ENCODE measurements at places on chromosomes 2 and 18.

- no peak for DNase-seq
Observed at GRCh38 chr18:48544661-48545415, 6.0 kb downstream of the CTIF start.

DNA sequence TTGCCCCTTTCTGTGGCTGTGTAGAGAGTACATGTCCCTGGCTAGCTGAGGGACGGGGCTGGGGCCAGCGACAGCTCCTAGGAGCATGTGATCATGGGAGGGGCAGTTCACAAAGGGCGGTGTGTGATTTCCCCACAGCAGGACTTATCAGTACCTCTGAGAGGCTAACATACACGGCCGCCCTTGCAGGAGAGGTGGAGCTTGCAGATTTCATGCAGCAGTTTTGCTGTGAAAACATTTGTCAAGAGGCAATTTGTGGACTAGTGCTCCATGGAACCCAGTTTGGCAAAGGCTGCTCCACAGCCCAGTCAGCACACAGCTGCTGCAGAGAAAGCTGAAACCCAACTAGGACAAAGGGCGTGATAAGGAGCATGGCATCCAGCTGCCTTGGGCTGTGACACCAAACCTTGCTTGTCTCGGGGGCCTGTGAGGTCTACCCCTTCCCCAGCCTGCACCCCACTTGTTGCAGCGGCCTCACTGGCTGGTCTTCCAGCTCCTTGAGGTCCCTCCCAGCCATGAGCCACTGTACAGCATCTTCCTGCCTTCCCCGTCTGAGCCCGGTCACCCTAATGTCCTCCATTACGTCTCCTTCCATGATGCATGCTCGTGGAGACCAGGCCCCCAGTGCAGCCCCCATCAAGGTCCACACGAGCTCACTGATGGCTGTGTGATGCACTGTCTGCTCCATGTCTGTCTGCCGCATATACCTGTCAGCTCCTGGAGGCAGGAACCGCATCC lies 121.4 kb upstream of the HDAC4 start:
- no peak for DNase-seq

GRCh38 chr2:172613040-172613439 lies 57.1 kb downstream of the PDK1 start:
- no peak for DNase-seq

DNA sequence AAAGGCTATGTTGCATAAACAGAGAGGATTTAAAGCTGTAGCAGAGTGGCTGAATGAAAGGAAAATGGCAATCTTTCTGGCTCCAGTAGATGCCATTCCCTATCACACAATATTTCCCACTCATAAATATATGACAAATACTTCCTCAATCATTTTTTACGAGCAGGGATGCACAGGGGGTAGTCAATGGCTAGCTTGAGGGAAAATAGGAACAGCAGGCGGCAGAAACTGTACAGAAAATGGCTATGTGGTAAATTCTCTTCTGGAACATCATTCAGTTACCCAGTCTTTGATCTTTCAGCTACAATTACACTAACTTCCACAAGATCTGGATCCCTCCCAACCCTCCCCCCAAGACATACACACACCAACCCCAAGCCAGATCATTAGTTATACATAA lies 127.2 kb downstream of the OLA1 start:
- DNase-seq = no peak

- DNase-seq = no peak
Observed at GRCh38 chr18:60656553-60656952, 284.0 kb upstream of the MC4R start.

DNA sequence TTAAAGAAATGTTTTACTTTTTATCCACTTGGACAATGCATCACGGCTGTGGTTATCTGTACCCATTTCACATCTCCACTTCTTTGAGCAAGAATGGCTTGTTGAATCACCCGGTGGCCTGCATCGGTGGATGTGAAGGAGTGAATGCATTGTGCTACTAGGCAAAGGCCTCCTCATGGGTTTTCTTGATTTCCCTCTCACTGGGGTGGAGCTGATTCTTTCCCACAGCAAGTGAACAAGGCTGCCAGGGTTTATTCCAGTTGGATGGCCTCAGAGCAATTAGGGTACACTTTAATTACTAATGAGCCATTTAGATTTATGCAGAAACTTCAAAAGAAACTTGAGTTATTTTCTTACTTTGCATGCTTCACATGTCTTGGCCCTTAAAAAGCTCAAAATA lies 387.1 kb downstream of the RND3 start:
- no peak for DNase-seq

GRCh38 chr18:25392192-25392591 lies 40.2 kb upstream of the ZNF521 start:
- DNase-seq = no peak

- no peak for DNase-seq
Observed at GRCh38 chr2:133733901-133734255, 165.6 kb upstream of the NCKAP5 start.

GRCh38 chr2:215368493-215368809 lies 56.6 kb downstream of the ATIC start:
- DNase-seq = no peak

- no peak for DNase-seq
Observed at GRCh38 chr18:4806331-4806730, 351.2 kb upstream of the DLGAP1 start.

- no peak for DNase-seq
Observed at GRCh38 chr2:218357236-218358177, 850 bp downstream of the CATIP start.

GRCh38 chr2:188852772-188853171 lies 121.4 kb upstream of the COL3A1 start:
- DNase-seq = no peak

DNA sequence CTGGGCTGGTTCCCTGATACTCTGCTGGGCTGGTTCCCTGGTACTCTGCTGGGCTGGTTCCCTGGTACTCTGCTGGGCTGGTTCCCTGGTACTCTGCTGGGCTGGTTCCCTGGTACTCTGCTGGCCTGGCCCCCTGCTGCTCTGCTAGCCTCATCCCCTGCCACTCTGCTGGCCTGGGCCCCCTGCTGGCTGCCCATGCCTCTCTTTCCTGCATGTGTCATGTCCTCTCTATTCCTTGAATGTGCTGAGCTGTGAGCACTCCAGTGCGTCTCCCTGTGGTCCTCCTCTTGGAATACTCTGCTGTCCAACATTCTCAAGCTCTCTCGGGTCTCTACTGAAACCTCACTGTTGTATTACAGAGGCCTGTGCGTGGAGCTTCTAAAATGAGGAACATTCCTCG lies 216.3 kb downstream of the RNF144A start:
- no peak for DNase-seq

- DNase-seq = no peak
Observed at GRCh38 chr18:69626171-69626570, 225.5 kb downstream of the DOK6 start.

- DNase-seq = no peak
Observed at GRCh38 chr18:21799721-21800120, 59.1 kb downstream of the MIB1 start.

DNA sequence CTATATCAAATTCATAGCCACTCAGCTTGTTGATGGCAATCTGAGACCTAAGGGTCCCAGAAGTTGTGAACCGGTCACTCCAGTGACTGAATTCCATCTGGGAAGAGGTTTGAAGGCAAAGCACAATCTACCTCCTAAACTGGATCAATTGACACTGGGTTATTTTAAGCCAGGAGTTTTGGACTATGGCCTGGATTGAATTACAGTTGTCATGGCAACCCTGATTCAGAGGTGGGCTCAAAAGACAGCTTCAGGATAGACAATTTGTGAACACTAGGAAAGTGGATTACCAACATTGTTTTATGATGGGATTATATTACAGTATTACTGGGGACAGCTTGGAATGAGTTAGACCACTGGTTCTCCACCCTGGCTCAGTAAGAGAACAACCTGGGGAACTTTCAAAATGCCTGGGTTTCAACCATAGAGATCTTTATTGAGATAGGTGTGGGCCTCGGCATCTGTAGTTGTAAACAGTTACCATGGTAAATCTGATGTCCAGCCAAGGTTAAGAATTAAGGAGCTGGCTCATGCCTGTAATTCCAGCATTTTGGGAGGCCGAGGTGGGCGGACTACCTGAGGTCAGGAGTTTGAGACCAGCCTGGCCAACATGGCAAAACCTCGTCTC lies 58.8 kb downstream of the MFSD6 start:
- DNase-seq = no peak

- no peak for DNase-seq
Observed at GRCh38 chr18:50424877-50425690, 50.2 kb downstream of the SKA1 start.

- no peak for DNase-seq
Observed at GRCh38 chr2:80592106-80592505, 287.6 kb upstream of the LRRTM1 start.

- DNase-seq = no peak
Observed at GRCh38 chr2:159617100-159617499, 752 bp upstream of the BAZ2B start.

DNA sequence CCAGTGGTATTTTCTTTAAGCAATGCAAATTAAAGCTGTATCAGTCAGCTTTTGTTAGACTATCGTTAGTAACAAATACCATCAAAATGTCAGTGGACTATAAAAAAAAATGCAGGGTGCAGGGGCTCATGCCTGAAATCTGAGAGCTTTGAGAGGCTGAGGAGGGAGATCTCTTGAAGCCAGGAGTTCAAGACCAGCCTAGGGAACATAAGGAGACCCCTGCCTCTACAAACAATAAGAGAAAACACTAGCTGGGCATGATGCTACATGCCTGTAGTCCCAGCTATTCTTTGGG lies 253.7 kb downstream of the MYCN start:
- DNase-seq = no peak

GRCh38 chr18:10230072-10230471 lies 224.4 kb upstream of the APCDD1 start:
- DNase-seq = no peak

GRCh38 chr2:115199966-115200365 lies 757.5 kb downstream of the DPP10 start:
- no peak for DNase-seq

DNA sequence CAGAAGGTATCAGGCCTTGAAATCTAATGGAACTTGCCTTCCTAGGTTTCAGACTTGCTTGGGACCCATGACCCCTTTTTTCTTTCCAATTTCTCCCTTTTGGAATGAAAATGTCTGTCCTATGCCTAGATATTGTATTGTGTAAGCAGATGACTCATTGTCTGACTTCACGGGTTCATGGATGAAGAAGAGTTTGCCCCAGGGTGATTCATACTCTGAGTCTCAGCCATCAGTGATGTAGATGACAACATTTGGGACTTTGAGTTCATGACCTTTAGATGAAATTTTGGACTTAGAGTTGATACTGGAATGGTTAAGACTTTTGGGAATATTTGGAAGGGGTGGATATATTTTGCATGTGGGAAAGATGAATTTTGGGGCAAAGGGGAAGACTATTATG lies 11.2 kb upstream of the SCYGR5 start:
- no peak for DNase-seq

DNA sequence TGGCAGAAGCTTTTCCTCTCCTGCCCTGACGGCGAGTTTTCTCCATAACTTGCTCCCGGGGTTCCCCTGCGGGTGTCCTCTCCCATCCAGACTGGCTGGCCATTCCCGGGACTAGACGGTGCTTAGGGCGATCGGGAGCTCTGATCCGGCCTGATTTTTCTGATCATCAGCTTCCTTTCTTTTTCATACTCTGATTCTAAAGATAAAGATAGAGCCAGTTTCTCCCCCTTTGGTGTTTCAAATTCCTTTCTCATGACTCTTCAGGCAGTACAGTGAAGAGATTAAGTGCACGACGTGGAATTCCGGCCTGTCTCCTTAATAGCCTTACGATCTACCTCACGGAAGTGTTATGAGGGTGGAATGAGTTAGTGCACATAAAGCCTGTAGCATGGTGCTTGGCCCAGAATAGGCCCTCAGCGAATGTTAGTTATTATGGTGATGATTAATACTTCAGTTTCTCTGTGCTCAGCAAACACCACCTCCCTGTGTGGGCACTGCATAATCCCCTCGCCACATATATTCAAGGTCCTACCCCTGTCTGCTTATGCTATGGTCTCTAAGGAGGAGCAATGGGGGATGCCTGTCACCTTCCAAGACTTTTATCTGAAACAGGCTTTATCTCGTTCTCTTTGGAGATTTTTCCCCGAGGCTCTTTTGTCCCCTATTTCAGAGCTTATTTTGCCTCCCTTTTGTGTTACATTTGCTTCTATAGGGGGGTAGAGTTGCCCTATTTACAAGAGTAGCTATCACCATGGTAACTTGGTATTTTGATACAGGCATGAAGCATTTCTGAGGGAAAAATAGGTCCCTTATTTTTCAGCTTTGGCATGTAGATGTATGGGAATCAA lies 254.8 kb downstream of the CDH2 start:
- no peak for DNase-seq

- no peak for DNase-seq
Observed at GRCh38 chr2:184847331-184847730, 249.0 kb downstream of the ZNF804A start.

- no peak for DNase-seq
Observed at GRCh38 chr2:38255211-38255610, 121.9 kb downstream of the ATL2 start.

DNA sequence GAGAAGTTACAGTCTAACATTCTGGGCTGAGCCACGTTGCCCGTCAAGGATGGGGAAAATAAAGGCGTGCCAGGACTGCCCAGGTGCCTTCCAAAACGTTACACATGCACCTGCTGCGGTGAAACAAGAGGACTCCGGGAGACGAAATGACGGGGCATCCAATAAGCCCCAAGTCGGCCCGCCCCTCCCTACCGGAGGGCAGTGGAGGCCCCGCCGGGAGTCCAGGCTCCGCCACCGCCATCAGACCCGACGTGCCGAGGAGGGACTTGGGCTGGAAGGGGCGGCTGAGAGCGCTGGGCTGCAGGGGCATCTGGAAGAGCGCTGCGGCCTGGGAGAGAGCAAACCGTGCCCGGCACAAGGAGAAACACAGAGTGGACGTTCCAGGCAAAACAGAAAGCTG lies 112.5 kb upstream of the GPC1 start:
- no peak for DNase-seq

- no peak for DNase-seq
Observed at GRCh38 chr2:121570667-121571055, 40.0 kb downstream of the RNU4ATAC start.

DNA sequence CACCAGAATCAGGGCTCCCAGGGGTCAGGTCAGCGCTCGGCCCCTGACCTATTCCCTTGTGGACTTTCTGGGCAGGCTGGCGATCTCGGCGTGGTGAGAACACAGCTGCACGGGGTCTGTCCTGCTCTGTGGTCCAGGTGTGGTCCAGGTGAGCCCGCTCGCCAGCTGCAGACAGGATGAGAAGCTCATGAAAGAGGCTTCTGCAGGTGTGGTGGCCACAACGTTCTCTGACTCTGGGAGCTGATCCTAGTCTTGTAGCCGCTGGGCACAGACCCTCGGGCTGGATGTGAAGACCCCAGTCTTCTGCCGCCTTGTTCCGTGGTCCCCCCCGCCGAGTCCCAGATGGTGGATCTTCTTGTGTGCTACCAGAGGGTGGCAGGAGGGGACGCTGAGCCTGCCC lies 129.7 kb downstream of the RTP5 start:
- no peak for DNase-seq

- DNase-seq = no peak
Observed at GRCh38 chr18:75141166-75141565, 67.8 kb downstream of the PTGR3 start.

GRCh38 chr18:10074728-10075127 lies 160.9 kb downstream of the VAPA start:
- no peak for DNase-seq
